Natural killer cell treated with Interleukin-12 subunit alpha and Interleukin-12 subunit beta and Interleukin-15 and Interleukin-18, amount 100 ng/mL, for 72 hours (primary cell): ENCODE measurements at places on chromosomes 2 and 18.

GRCh38 chr2:38617301-38617700 is 14.6 kb upstream of the HNRNPLL start:
- no peak for DNase-seq

GRCh38 chr2:162795312-162795711 is 43.3 kb downstream of the KCNH7 start:
- DNase-seq, result no peak

DNA sequence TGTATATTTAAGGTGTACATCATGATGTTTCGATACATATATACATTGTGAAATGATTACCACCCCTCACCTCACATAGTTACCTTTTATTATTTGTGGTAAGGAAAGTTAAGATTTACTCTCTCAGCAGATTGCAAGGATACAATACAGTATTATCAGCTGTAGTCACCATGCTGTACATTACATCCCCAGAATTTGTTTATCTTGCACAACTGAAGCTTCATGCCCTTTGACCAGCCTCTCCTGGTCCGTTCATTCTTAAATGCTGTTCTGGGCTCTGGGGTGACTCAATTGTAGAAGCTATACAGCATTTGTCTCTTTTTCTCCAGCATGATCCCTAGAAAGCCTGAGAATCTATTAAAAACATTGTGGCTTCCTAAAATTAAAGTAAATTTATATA is 90.8 kb downstream of the PTPRM start:
- no peak for DNase-seq

DNA sequence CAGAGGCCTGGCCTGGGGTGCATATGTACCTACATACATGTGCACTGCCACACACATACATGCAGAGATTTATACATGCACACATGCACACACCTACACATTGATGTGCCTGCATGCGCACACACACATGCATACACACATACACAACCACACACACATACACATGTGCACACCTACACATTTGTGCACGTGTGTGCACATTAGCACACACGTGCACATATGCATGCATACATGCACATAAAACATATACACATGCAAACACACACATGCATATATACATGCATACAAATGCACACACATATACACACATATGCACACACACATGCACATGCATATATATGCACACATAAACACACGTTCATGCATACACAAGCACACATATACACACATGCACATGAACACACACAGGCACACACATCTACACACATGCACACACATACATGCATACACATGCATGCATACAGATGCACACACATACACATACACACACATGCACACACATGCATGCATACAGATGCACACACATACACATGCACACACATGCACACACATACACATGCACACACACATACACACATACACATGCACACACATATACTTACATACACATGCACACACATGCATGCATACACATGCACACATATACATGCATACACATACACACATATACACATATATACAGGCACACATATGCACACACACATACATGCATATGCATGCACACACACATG is 23.6 kb upstream of the OTOS start:
- DNase-seq, result peak; percentile 0

DNA sequence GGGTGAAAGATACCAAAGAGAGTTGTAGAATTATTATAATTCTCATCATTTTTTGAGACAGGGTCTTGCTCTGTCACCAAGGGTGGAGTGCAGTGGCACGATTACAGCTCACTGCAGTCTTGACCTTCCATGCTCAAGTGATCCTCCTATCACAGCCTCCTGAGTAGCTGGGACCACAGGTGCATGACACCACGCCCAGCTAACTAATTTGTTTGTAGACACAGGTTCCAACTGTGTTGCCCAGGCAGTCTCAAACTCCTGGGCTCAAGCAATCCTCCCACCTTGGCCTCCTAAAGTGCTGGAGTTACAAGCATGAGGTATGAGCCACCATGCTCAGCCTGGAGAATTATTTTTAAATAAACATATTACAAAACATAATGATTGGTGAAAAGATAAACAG is 92.8 kb upstream of the MSH6 start:
- DNase-seq, result no peak

DNA sequence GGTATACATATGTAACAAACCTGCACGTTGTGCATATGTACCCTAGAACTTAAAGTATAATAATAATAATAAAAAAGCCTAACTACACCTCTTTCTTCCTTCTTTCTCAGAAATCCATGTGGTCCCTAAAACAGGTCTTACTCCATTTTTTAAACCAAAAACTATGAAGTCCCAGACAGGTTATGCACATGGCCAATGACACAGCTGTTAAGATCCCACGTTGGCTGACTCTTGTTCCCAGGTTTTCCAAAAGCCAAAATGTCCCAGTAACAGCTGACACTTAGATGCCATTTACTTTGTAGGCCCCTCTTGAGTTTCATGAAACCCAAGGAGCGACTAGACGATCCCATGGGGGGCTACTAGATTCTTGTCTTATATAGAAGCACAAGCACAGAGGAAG is 97.0 kb downstream of the KCNF1 start:
- no peak for DNase-seq

DNA sequence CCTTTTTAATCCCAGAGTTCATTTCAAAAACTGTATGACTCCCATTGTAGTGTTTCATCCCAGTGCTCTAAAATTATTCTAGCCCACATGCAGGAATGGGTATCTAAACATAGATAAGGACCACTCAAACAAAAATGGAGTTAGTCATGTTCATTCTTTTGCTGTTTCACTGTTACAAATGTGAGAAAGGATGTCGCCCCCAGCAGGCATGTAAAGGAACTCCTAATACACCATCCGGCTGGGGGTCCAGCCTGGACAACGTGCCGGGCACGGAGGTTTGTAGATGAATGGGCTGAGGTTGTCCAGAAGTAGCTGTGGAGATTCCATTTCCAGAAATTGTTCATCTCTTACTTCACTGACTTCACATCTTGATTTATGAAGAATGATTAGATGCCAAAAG is 101.9 kb upstream of the RAB12 start:
- DNase-seq, result no peak

GRCh38 chr2:17223211-17223610 is 295.0 kb downstream of the RAD51AP2 start:
- DNase-seq, result no peak

GRCh38 chr18:27349284-27349882 is 164.3 kb upstream of the CHST9 start:
- DNase-seq, result no peak

GRCh38 chr18:39753178-39753577 is 2187.6 kb upstream of the CELF4 start:
- DNase-seq, result no peak

DNA sequence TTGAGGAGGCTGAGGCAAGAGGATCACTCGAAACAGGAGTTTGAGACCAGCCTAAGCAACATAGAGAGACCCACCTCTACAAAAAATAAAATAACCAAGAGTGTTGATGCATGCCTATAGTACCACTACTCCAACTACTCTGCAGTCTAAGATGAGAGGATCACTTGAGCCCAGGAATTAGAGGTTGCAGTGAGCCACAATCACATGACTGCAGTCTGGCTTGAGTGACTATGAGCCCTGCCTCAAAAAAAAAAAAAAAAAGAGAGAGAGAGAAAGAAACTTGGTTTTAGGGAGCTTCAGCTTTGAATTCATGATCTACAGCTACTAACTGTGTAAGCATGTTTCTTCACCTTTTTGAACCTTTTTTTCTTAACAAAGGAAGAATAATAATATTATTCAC is 119.9 kb downstream of the HNMT start:
- DNase-seq, result no peak

- no peak for DNase-seq
Observed at GRCh38 chr2:241279413-241279812, 36.1 kb downstream of the HDLBP start.

DNA sequence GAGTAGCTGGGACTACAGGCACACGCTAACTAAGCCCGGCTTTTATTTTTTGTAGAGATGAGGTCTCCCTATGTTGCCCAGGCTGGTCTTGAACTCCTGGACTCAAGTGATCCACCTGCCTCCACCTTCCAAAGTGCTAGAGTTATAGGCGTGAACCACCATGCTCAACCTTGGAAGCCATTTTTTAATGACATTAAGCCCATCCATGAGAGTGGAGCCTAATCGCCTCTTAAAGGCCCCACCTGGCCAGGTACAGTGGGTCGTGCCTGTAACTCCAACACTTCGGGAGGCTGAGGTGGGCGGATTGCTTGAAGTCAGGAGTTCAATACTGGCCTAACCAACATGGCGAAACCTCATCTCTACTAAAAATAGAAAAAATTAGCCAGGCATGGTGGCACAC is 41.6 kb upstream of the TFCP2L1 start:
- DNase-seq, result no peak

GRCh38 chr2:204012072-204012653 is 75.6 kb downstream of the ICOS start:
- DNase-seq, result no peak

GRCh38 chr2:27720004-27720551 is 51.4 kb upstream of the MRPL33 start:
- peak; percentile 70 for DNase-seq

GRCh38 chr18:51890762-51891161 is 449.2 kb upstream of the DCC start:
- no peak for DNase-seq

GRCh38 chr2:109372614-109373013 is 241.2 kb downstream of the SEPTIN10 start:
- no peak for DNase-seq

GRCh38 chr18:76679259-76679658 is 143.1 kb upstream of the ZNF236 start:
- no peak for DNase-seq

GRCh38 chr18:9404565-9405060 is 70.0 kb downstream of the TWSG1 start:
- DNase-seq, result no peak

DNA sequence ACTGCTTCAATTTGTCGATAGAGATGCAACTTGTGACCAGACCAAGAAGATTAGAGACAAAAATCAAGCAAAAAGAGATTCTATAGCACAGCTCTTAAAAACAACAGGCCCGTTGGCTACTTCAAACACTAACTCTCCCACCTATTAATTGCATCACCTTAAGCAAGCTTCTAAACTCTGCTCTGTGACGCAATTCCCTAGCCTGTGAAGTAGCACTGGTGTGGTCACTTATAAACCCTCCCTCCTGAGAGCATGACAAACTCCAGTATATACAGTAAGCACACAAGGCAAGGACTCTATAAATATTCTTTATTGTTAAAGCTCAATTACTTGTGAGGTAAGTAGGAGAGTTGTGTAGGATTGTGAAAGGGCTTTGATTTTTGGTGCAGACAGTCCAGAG is 72.3 kb downstream of the CMPK2 start:
- DNase-seq, result no peak

GRCh38 chr2:26767129-26767528 is 3.0 kb downstream of the SLC35F6 start:
- no peak for DNase-seq

DNA sequence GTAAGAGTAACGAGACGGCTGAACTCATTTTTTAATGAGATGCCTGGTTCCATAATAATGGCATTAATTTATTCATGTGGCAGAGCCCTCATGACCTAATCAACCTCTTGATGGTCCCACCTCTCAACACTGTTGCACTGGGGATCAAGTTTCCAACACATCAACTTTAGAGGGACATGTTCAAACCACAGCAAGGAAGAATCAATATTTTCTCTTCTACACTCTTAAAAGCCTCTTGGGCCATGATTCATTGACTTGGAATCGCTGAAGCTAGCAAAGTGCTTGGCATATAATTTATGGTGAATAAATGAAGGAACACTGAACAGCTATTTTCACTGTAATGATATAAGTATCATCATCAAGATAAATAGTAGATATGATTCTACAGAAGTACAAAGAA is 333.0 kb downstream of the TNS1 start:
- DNase-seq, result no peak

DNA sequence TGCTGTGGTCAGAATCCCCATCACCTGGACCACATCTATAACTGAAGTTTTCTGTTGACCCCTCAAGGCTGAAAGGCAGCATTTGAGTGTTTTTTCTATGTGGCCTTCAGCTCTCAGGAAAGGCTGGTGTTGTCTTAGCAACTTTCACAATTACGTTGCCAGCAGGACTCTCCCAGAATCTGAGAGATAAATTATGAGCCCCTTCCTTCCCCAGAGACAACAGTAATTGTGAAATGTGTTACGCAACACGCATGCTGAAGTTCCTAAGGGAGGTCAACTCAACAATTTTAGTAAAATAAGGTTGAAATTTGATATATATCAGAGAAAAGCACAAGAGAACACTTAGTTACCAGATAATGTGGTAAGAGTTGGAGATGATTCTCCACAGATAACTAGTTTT is 216.5 kb upstream of the SLC8A1 start:
- DNase-seq, result no peak

- DNase-seq, result no peak
Observed at GRCh38 chr2:178397002-178397605, 53.9 kb downstream of the PRKRA start.

DNA sequence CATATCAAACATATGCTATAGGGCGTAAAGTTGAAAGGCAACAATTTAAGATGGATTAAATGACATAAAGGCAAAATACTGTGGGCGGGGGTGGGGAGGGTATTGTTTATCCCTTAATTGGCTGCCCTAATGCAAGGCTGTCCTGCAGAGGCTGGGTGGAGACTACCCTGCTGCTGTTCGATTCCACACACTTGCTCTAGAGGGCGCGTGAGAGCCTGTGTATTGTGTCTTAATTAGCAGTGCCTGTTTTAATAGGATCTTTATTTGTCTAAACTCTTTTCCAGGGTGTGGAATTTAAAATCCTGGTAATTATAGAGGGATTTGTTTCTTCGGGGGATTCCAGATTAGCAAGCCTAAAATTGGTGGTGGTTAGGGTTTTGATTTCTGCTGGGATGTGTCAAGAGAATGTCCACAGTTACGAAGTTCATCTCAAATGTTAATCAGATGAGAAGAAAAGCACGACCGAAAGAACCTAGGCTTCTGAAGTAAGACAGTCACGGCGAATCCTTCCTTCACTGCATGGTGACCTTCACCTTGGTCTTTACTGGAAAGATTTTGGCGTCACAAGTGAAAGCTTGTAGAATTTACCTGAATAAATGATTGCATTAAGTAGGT is 103.5 kb upstream of the MAP3K20 start:
- no peak for DNase-seq

GRCh38 chr2:74414441-74414840 is 7.0 kb downstream of the C2orf81 start:
- DNase-seq, result no peak

GRCh38 chr2:71157124-71157793 is 26.8 kb downstream of the MPHOSPH10 start:
- DNase-seq, result no peak

GRCh38 chr2:170404846-170405245 is 226.9 kb downstream of the MYO3B start:
- DNase-seq, result no peak

GRCh38 chr18:48129621-48130082 is 199.2 kb upstream of the SMAD2 start:
- peak; percentile 38 for DNase-seq

- DNase-seq, result no peak
Observed at GRCh38 chr18:30358555-30358954, 684.0 kb downstream of the DSC3 start.

DNA sequence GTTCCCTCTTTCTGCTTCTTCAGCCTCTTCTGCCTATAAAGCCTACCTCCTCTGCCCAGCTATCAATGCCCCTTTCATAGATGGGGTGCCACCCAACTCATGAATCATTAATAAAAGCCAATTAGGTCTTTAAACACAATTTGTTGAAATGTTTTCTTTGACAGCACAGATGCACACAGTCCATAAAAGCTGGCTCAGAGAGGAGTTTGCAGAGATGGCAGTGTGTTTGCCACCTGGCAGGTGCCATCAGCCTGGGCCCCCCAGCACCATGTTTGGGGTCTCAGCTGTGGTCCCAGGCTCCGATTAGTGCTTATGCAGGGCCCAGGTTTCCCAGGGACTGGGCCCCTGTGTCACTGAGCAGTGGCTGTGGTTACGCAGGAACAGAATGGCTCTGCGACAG is 7.9 kb upstream of the MC2R start:
- DNase-seq, result no peak
